D341Med (cell line): ENCODE measurements at places on chromosomes 12 and 14.

GRCh38 chr12:73935817-73936216, 601.8 kb upstream of the ATXN7L3B start:
- DNase-seq = no peak

DNA sequence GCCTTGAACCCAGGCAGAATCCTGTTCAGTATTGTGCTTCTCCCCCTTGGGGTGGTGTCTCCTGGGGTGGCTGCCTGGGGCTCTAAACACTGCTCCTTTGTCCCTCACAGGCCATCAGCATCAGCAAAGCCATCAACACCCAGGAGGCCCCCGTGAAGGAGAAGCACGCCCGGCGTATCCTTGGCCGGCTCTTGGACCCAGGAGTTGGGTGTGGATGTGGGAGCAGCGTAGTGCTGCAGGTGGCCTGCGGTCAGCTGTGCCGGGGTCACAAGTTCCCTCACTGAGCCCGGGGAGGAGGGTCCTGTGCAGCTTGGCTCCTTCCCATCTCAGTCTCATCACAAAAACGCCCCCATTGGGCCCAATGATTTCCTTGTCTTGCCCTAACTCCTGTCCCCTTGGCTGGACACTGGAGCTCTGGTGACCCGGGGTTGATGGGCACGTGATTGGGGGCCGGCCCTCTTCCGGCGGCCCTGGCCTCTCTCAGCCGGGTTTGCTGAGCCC, 12.7 kb downstream of the HIP1R start:
- DNase-seq = no peak

DNA sequence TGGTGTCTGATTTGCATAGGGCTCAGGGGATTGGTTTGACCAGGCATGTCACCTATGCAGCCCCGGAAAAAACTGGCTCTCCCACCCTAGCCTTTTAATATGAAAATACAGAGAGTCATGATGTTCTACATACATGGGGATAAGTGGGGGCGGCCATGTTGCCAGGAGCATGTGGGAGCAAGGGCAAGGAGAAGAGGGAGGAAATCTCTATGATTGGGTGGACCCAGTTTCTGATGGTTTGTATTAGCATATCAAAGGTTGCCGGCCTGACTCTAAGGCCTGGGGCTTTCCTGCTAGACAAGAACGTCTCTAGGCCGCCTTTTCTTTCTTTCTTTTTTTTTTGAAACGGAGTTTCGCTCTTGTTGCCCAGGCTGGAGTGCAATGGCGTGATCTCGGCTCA, 123.4 kb upstream of the CPSF6 start:
- DNase-seq = no peak

DNA sequence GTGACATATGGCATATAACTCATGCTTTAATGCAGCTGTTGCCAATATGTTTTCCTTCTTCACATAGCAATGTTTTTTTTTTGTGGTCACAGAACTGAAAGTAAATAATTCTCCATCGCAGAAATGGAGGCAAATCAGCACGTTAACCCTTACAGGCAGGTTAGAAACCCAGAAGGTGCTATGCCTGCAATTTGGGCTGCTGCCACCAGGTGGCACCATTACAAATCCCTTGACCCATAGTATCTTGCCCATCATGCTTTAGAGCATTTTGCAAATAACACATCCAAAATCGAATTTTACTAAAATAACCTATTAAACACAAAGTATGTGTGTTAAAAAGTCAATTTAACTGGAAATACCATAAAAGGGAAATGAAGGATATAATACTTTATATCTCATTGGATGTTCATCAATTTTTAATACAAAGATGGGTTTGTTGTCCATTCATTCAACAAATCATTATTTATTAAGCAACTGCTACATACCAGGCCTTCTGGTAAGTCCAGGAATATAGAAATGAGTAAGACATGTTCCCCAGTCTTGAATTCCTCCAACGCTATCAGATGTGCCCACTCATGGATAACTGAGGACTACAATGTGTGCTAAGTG, 340.1 kb downstream of the GLT1D1 start:
- no peak for DNase-seq
